Renal cortical epithelial cell (primary cell): ENCODE measurements at places on chromosomes 2 and 18. TPM values are rescaled to one million over a fixed set of nuclear protein-coding genes. Genes with fewer than 3 reads are reported as not detected.

DNA sequence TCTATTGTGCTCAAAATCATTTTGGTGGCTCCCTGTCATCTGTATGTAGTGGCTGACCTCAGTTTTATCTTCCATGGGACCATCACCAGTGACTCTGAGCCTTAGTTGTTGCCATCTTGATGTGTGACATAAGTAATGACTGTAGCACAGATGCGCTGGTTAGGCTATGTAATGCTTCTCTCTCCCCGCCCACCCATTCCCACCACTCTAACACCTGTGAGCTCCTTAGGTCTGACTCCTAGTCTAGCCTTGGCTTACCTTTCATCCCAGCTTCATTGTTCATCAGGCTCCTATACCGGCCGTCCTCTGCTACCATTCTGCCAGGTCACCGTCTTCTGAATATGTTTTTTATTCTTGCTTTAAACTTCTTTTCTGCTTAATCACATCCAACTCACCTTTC is 17.2 kb downstream of the MYO1B start:
- DNase-seq = peak; percentile 15

GRCh38 chr2:210546424-210547208 is 9.8 kb upstream of the CPS1 start:
- DNase-seq = no peak

- DNase-seq = no peak
Measured at GRCh38 chr2:133502678-133503077, 65.6 kb downstream of the NCKAP5 start.

The CTAGE1 gene
- under 0.01 TPM in 1 of 2 replicates, not detected in the other for total RNA-seq

The TGFA gene
- total RNA-seq = 91.7 and 150 TPM in 2 replicates

The SIX3 gene
- not detected in 2 replicates for total RNA-seq
